AG04450 (cell line): ENCODE measurements at places on chromosomes 1 and 21.

DNA sequence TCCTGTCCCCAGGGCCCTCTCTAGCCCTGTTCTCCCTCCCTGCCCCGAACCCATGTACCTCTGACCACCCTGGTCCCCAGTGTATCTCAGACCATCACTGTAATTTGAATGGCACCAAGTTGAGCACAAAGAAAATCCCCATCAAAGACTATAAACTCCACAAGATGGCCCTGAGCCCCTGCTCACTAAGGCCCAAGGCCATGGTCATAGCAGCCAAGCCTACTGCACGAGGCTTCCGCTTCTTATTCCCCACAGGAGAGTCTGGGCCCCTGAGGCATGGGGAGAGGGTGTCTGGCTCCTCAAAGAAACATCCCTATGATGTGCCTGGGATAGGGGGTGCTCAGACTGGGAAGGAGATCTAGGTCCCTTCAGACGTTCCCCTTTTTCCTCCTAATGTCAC is 4.5 kb downstream of the ZNF683 start:
- no peak for DNase-seq

- no peak for DNase-seq
Measured at GRCh38 chr1:20223551-20224419, 37.5 kb upstream of the PLA2G2C start.

- DNase-seq, result peak; percentile 37
Measured at GRCh38 chr1:83999316-83999819, 436 bp upstream of the TTLL7 start.

DNA sequence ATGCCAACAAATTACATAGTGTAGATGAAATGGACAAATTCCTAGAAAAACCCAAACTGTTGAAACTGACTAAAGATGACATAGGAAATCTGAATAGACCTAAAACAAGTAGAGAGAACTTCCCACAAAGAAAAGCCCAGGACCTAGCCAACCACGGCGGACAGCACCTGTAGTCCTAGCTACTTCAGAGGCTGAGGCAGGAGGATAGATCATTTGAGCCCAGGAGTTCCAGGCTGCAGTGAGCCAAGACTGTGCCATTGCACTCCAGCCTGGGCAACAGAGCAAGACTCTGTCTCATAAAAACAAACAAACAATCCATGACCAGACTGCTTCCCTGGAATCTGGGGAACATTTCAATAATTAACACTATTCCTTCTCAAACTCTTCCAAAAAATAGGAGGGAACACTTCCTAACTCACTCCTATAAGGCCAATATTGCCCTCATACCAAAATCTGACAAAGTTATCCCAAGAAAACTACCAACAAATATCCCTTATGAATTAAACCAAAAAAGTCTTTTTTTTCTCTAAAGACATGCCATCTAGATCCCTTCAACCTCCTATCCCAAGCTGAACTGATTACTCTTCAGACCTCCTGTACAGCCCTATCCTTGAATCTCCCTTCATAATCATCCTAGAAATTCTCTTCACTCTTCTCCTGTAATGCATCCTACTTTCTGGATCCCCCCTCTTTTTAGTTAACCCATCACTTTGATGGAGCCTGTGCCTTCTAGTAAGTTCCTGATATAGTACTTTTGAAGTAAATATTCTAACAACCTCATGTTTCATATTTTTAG is 15.5 kb downstream of the ZNF644 start:
- DNase-seq, result no peak

DNA sequence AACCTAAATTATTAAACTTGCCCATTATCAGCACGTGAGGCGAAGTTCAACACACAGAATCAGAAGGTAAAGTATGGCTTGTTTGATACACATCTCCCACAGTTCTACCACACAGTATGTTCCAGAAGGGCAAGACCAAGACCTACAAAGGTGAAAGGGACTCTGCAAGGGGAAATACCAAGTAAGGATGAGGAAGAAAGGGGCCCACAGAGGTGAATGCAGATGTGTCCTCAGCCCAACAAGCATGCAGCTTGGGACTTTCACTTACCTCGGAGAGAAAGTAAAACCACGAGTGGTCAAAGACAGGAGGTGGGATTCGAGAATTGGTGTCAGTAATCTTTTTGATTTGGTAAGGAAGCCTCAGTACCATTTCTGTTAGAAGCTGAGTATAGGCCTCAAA is 85.8 kb downstream of the UBR4 start:
- no peak for DNase-seq

GRCh38 chr1:58767143-58767542 is 16.7 kb downstream of the JUN start:
- no peak for DNase-seq

- no peak for DNase-seq
Measured at GRCh38 chr1:223271085-223271781, 92.7 kb downstream of the SUSD4 start.

GRCh38 chr1:205914155-205914507 is 29.1 kb downstream of the SLC26A9 start:
- no peak for DNase-seq

GRCh38 chr1:89454845-89455521 is 69.6 kb upstream of the LRRC8B start:
- DNase-seq, result no peak

GRCh38 chr1:90671251-90671650 is 45.9 kb downstream of the BARHL2 start:
- DNase-seq, result no peak

- DNase-seq, result no peak
Measured at GRCh38 chr1:23428136-23428905, 3.8 kb upstream of the TCEA3 start.

DNA sequence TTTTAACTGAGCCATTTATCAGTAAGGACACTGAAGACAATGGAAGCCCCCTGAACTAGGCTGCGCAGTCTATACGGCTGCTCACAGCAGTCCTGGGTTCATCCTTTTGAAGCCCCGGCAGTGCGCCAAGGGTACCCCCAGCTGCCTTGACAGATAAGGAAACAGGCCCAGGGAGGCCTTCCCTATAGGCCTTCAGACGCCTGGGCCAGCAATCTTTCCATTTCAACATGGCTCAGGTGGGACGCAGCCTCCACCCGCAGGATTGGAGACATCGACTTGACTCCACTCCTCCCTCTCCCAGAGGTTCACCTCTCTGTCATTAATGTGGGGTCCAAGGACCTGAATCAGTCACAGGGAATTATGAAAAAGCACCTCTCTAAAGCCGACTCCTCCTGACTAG is 2.8 kb upstream of the LYPD8 start:
- DNase-seq, result no peak

GRCh38 chr1:102191723-102192122 is 195.0 kb upstream of the OLFM3 start:
- no peak for DNase-seq

DNA sequence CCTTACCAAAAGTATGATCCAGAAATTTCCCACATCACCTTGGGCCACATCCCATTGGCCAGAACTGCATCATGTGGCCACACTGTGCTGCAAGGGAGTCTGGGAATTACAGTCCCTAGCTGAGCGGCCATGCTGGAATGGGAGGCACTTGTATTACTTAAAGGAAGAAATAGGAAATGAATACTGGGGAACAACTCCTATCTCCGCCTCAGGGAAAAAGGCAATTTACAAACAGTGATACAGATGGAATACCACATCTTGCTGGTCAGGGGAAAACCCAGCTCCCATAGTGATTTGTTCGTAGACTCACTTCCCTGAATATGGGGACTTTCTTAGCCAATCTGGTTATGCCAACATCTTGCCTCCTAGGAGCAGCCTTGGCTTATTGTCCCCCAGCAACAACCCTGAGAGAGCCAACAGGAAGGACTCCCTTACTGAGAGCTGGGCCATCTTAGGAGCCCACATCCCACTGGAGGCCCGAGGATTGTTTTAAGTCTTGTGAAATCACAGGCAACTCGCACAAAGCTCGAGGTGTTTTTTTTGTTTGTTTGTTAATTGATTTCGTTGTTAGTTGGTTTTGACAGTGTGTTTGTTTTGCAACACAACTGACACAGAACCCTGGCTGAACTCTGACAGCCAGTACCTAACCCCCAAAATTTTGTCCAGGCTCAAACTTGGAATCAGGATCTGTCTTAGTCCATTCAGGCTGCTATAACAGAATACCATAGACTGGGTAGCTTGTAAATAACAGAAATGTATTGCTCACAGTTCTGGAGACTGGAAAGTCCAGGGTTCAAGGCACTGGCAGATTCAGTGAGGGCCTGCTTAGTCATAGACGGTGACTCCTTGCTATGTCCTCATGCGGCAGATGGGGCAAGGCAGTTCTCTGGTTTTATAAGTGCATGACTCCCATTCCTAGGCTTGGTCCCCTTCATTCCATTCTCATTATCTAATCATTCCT is 14.9 kb downstream of the CDA start:
- DNase-seq, result peak; percentile 65

DNA sequence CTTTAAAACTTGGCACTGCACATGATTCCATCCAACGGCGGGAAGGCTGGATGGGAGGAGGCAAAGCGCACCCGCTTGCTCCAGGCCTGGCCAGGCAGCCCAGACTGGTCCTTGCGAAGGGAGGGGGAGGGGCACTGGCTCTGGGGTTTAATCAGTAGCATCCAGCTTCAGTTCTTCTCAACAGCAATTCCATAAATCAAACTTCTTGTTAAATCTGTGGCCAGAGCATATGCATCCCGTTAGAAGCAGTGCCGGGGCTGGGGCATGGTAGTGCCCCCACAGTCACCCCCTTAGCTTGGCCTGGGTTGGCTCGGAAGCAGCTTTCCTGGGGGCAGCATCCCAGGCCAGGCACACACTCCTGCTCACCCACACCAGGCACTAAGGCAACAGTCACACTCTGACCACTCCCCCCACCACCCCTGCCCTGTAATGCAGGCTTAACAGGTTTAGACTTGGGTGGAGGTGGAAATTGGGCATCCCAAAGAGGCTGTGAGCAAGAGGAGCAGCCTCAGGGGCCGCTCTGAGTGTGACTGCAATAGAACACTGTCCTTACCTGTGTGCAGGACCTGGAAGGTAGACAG is 94.1 kb upstream of the CASZ1 start:
- no peak for DNase-seq

DNA sequence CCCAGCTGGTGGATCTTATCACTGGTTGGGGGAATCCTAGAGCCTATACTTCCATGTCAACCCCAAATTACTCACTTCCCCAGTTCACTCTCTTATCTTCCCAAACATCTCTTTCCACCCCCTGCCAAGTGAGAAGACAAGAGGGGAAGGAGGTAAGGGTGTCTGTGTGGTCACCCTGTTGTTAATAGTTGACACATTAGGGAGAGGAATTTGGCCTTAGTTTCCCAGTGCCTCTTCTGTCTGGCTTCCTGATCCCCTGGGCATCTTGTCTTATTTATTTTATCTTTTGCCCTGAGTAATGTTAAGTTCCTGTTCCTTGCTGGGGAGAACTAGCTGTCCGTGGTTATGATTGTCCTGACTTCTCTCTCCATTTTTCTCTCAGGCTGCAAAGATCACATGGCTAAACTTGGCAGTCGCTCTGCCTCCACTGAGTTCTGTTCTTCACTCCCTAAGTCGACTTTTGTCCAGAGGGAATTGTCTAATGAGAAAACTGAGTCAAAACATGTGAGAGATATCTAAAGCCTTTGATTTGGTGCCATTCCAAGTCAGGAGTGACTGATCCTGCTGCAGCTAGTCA is 157.1 kb upstream of the SYT6 start:
- DNase-seq, result no peak

- peak; percentile 65 for DNase-seq
Measured at GRCh38 chr1:225817611-225818061, 7.7 kb downstream of the EPHX1 start.

- no peak for DNase-seq
Measured at GRCh38 chr1:24714859-24715520, 30.3 kb upstream of the CLIC4 start.

- DNase-seq, result no peak
Measured at GRCh38 chr21:44296916-44297315, 2.9 kb upstream of the PFKL start.

DNA sequence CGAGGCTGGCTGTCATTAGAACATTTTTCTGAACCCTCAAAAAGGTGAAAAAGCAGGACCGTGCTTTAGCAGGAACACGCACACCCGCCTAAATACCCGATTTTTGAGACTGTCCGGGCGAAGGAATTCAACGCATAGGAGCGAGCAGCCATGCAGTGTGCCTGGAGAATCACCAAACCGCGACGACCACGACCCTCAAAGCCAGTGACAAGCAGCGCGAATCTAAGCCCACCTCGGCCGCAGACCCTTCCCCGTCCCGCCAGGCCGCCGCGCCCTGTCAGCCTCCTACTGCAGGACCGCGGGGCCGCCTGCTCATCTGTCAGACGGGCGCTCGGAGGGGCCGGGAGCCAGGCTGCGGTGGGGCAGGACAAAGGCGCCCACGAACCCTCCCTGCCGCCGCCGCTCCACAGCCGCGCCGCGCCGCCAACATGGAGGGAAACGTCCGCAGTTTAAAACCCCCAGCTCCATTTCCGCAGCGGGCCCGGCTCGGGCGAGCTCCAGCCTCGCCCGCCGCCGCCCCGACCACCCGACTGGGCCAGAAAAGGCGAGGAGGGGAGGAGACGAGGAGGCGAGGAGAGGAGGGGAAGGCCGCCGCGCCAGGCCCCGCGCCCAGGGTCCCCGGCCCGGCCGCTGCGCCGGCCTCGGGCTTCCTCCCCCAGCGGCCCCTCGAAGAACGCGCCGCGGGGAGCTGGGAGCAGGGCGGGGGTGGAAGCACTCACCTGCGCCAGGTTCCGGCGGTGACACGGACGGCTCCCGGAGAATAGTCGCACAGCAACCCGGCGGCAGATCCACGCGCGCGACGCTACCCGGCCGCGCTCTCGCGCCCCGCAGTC is at the start of gene LBR:
TSS of gene LBR (minus strand) at position 804 of the 833 bp plus-strand sequence. CDS start 3,963 bp downstream, outside the sequence.
- DNase-seq, result no peak

DNA sequence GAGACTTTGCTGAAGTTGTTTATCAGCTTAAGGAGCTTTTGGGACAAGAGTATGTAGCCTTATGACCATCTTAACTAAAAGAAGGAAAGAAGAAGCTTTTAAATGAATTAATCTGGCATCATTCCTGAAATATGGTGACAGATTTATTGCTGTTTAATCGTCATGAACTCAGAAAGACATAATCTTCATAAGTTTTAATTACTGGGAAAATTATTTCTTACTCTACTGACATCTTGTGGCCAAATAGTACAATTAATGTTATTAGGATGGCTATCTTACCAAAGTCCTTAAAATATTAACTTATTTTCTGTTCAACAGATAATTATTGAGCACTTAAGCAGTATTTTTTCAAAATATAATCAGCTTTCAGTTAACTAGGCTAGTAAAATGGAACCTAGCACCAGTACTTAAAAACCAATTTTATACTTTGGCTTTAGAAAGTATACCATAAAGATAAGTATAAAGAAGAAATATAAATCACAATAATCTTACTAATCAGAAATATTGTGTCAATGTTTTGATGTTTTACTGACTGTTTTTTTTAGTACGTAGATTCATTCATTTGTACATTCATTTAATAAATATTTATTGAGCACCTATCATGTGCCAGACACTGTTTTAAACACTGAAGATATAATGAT is 34.7 kb upstream of the GPR25 start:
- no peak for DNase-seq
